Right cardiac atrium (tissue), 5 donors: ENCODE measurements at places on chromosomes 13 and 19. TPM values are rescaled to one million over a fixed set of nuclear protein-coding genes. Genes with fewer than 3 reads are reported as not detected.

FUT1 gene
- total RNA-seq = 4.0 TPM

DNA sequence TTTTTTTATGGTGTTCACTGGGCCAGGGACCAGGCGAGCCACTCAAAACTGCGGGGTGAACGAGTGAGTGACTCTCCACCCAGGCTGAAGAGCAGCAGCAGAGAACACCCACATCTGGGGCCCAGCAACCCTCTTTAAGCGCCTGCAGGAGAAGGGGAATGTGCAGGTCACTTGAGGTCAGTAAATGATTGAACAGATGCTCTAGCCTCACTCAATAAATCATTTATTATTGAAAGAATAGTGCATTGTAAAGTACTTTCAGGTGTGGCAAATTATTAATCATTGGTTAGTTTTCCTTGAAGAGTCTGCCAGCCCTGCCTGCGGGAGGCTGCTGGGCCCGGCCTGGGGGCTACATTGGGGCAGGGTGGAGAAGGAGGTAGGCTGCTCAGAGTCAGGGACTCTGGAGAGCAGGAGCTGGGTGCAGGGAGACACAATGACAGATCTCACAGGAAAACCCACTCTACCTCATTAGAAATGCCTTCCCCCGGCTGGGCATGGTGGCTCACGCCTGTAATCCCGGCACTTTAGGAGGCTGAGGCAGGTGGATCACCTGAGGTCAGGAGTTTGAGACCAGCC lies 42.5 kb downstream of the ABCC4 start:
- DNase-seq = no peak

DNA sequence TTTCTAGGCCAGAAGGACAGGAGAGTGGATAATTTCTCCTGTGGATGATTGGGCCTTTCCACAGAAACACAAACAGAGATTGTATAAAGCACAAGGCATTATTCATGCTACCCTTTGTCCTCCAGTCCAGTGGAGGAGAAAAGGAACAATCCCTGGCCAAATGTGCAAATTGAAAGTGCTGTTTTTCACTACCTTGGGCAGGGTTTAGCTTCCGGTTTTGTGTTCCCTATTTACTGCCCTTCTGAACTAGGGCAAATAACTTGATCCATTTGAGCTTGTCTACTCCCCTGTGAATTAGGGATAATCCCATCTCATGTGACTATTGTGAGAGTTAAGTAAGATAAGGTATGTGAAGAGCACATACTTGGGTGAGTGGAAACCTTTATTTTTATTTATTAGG lies 13.3 kb downstream of the PDX1 start:
- no peak for DNase-seq

- peak; percentile 65 for DNase-seq
Observed at GRCh38 chr19:35468637-35469036, 20.6 kb downstream of the FFAR2 start.

DNA sequence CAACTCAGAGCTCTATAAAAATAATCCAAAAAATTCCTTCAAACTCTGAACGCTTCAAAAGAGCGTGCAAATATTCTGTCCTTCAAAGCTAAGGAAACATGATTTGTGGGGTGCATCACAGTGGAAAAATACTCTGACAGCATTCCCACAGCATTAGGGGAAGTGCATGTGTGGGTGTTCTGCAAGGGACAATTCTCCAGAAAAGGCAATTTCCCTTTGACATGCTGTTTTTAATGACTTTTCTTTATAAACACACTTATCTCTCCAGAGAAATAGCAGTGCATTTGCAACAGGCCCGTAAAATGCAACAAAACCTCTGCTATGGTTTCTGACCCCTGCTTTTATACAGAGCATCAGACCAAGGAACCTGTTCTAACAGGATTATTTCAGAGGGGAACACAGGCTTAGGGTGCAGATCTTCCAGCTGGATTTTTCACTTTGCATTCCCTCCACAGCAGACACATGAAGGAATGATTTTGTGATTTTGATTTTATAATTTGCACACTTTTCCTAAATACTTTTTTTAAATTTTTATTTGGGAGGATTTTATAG lies 42.6 kb downstream of the KL start:
- no peak for DNase-seq

DNA sequence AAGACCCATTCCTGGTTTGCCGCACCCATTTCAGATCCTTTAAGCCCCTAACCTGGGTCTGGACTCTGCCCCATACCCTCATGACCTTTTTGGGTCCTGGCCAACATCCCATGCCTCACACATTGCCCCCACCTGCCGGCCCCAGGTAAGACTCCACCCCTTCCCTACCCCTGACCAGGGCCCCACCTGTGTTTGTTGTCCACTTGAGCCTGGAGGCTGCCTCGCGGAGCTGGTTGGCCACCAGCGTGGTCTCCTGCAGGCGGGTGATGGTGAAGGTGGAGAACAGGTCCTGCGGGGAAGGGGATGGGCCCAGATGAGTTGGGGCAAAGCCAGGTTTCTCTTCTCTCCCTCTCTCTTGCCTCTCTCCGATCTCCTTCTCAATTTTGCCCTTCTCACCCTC lies 19.5 kb downstream of the MAN2B1 start:
- no peak for DNase-seq
